ENCODE measurements at places on chromosomes 7 and 10.

DNA sequence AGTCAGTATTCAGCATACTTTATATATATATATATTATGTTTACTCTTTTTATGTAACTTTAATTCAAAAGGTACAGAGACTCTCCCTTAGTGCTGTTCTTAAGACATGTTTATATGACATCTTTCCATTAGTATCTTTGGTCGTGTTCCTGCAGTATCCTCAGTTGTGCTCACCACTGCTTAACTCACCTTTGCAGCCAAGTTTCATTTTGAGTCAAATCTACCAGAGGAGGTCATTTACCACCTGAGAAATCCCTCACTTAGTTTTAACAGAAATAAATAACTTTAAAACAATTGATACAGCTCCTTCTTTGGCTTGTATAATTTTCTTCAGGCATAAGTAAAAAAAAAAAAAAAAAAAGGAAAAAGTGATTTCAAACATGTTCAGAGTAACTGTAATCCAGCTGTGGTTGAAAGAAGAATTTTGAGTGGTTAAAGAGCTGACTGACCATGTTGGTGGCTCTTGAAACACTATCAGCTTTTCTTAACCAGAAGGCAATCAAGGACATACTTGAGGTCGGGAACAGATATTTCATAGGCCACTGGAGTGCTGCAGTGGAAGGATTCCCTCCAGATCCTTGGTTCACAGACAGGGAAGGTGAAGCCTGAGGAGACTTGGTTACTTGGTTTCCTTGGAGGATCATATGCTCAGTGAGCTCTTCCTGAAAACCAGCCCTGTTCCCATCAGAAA is 116.8 kb downstream of the AUTS2 start:
- DNase-seq: no peak

- no peak for DNase-seq
These were observed 825 bp downstream of the RAB11FIP2 start for GRCh38 chr10:118045837-118046394.

DNA sequence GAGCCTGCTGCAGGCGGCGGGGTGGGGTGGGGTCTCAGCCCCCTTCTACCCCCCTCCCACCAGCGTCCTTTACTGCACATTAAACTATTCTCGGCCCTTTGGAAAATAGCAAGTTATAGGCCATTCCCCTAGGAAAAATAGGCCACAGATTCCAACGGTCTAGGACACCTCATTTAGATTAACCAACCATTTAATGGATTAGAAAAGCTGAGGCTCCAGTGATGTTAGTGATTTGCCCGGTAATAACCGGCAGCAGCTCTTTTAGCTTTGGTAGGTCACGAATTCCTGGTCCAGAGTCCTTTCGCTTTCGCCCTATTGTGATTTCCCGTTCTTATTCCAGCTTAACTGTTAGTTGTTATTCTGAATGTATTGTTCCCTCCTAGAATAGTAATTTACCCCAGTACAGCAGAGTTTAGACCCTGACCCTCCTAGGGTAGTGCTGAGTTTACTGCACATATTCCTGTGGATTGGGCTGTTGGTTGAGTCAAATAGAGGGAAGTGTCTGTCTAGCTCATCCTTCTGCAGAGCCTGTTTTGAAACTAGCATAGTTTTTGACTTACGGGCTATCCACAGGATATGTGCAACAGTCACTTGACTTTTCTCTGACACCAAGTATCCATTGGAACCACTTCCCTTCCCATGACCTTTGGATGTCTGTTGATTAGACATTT is 754 bp downstream of the GSTO1 start:
- no peak for DNase-seq

GRCh38 chr10:124875596-124875995 is 66.3 kb upstream of the ZRANB1 start:
- no peak for DNase-seq

- DNase-seq: no peak
These were observed 20.6 kb downstream of the SLC18A2 start for GRCh38 chr10:117261501-117261900.
